ENCODE measurements at places on chromosomes 5 and 9. TPM values are rescaled to one million over a fixed set of nuclear protein-coding genes. Genes with fewer than 3 reads are reported as not detected.

The RANBP17 gene
- 5.8 TPM for polyA plus RNA-seq

DNA sequence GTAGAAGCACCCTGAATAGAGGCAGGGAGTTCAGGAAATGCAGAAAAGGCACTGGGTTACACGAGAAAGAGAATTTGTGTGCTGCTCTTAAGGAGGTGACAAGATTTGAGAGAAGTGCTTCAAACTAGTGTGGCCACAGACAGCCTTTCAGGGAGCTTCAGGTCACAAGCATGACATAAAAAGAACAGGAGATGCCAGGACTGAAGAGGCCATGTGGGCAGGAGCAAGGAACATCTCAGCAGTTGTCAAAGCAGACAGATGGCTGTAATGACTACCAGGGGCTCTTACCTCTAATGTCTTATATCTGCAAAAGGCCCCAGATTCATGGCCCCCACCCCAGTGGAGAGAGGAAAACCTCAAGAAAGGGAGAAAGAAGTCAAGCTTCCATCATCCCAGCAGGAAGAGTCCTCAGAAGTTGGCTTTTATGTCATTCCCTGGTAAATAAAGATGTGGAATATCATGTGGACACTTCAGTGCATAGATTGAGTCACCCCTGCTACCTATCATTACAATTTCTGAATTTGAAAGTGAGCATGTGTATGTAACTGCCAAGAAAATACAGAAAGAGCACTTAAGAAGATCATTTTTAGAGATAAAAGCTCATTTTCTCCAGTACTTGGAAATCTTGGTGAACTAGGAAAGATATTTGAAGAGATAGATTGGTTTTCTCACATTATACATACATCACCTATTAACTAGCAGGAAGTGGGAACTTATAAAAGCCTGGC, 214.4 kb upstream of the RORB start:
- DNase-seq: no peak

GRCh38 chr9:72960446-72960845, 7.6 kb upstream of the ALDH1A1 start:
- no peak for DNase-seq

The PCDHB5 gene
- 2.1 TPM for polyA plus RNA-seq

All from large intestine (tissue), 12 donors.